ENCODE measurements at places on chromosomes 6 and 20.

DNA sequence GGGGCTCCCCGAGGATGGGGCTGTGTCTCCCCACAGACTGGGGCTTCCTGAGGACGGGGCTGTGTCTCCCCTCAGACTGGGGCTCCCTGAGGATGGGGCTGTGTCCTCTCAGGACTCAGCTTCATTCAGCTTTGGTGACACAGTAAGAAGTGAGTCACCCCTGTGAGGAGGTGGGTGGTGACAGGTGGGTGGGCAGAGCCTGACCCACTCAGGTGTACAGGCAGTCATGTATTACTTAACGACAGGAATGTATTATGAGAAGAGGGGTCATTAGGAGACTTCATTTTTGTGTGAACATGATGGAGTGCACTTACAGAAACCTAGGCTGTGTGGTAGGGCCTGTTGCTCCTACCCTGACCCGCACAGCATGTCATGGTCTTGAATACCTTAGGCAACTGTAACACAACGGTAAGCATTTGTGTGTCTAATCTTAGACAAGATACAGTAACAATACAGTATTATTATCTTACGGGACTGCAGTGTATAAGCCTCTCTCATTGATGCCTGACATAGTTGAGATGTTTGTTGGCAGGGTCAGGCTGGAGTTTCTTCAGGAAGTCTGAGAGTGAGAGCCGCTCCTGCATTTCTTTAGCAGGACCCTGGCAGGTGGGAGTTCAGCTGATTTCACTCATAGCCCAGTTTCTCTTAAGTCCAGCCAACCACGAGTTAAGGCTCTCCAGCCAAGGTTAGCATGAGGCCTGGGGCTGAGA, 10.9 kb upstream of the PGC start:
- DNase-seq, result no peak

DNA sequence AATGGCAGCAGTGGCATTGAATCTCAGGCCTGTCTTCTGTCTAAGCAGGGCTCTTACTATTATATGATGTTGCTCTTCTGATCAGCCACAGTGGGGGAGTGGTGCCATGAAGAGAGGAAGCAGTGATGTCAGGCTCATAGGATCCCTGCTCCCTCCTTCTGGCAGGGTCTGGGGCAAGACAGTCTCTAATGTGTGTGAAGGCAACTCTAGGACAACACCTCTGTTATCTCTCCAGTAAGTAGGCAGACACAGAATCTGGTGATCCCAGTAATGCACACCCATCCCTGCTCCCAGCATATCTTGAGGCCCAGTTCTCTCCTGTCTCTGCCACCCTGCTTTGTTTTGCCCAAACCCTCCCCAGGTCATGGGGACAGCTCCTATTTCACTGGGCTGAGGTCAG, 8.8 kb downstream of the C20orf202 start:
- no peak for DNase-seq

DNA sequence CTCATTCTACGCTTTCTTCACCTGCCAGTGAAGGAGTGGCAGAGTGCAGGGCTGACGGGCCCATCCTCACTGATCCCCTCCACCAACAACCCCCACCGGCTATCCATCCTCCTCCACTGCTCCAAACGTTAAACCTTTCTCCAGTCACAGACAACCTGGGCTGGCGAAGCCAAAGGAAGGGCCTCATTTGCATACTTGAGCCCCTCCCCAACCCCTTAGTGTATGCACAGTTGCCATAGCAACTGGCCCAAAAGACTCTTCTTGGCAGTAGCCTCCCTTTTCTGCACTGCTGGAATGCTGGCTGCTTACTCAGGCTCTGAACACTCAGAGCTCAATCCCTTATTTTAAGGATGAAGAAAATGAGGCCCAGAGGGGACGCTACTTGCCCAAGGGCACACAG, 130.3 kb downstream of the GRM4 start:
- no peak for DNase-seq

DNA sequence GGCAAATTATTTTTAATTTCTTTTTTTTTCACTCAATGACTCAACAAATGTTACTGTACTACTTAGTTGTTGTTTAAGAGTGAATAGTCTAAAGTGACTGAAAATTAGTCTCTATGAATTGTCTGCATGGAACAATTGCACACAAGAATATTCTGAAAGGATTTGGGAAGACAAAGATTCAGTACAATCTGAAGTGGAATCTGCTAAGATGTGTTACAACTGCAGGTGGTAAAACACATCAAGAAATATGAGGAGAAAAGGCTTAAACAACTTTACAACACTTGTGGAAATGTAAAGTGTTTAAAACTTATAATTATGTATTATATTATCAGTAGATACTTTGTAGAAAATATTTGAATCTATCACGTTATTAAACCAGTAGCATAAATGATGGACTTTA, 193.4 kb downstream of the WDR27 start:
- DNase-seq, result no peak
